ENCODE measurements at places on chromosomes 13 and 19.

- no peak for DNase-seq
Observed at GRCh38 chr13:25213715-25214114, 41.6 kb upstream of the AMER2 start.

GRCh38 chr13:44416301-44416700 is 42.7 kb downstream of the SERP2 start:
- no peak for DNase-seq

DNA sequence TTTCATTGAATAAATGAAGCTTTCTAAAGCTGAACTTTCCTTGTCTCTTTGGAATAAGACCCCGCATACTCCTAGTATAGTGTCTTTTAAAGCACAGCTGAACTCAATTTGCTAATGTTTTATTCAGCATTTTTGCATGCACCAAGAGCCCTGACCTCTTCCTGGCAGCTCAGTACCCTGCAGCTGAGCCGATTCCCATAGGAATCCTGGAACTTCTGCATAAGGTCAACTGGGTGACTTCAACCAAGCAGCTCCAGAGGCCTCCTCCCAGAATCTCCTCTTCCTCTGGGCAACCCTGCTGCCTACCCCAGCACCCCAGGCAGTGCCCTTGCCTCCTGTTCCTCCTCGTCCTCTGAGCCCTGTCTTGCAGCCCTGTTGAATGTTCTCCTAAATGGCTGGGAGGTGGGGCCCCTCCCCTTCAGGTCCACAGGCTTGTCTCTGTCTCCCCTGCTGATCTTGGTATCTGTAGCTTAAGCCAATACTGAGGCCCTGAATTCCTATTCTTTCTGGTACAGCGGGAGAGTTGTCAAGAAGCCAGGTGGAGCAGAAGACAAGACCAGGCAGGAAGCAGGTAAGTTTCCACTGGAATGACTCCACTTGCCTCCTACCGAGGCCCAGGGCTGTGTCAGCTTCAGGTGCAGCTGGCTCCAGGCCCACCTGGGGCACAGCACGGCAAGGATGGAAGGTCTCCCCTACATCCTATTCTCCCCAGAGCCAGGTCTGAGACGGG is 23.6 kb upstream of the CCDC124 start:
- DNase-seq, result no peak

DNA sequence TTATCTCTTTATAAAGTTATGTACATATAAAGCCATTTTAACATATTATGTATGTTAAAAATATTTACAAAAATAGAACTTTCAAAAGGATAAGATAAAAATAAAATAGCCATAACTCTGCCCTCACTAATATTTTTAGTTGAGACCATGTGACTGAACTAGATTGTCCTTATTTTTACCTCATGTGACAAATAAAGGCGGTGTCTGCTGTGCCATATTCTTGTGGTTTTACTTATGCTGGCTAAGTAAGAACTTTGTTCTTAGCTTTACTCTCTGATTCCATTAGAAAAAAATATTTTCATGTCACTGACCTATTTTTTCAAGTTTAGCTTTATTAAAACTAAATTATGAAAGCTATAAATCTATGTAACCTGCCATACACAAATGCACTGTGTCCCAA is 135.6 kb upstream of the TSC22D1 start:
- no peak for DNase-seq

DNA sequence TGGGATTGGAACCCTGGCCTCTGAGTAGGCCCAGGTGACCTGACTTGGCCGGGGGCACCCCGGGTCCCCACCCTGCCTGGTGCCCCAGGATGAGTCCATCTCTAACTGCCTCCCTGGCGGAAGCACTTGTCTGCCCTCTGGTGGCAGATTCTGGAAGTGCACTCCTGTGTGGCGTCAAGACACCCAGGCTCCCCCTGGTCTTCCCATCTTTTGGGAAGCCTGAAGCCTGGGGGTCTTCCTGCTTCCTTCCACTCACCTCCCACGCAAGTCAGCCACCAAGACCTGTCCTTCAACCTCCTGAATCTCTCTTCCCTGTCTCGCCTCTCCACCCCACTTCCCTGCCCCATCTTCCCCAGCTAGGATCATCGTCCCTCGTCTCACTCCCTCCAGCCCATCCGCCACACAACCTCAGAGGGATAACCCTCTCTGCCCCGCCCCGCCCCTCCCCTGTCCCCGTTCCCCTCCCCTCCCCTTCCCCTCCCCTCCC is 7.4 kb downstream of the RABAC1 start:
- DNase-seq, result peak; percentile 78

GRCh38 chr19:45824531-45825262 is 9.6 kb upstream of the RSPH6A start:
- DNase-seq, result no peak

DNA sequence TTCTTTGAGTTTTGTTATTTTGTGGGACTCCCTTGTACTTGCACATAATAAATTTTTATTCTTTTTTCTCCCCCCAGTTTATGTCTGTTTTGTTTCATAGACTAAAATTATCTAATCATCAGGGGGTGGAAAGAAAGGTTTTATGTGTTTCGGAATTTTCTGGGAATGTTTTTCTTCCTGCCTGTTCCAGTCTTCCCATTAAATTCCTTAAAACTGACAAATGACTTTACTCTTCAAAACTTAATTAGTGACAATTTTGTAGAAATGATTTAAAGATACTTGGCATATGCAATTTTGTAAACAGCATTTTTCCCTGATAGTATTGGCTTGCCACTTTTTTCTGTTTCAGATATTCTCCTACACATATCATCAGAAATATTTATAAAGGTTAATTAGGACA is 1813.4 kb downstream of the PCDH9 start:
- no peak for DNase-seq

DNA sequence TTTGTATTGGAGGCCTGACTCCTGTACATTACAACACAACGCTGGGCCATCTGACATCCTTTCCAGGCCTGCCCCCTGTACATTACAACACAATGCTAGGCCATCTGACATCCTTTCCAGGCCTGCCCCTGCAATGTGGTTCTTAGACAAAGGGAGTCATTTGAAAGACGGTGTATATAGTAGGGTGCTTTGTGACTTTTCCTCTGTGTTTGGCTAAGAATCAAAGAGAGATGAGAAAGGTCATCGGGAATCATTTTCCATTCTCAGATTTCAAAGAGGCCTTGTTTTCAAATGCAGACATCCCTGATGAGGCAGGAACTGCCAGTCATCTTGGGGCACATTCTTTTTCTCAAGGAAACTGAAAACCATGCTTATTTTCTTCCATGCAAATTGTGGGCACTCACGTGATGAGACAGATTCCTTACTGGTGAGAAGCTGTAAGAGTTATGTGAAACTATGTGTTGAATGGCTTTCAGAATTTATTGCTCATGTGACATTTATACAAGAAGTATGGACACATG is 551.6 kb downstream of the MYO16 start:
- no peak for DNase-seq

- no peak for DNase-seq
Observed at GRCh38 chr13:21014502-21015170, 46.8 kb downstream of the LATS2 start.

- no peak for DNase-seq
Observed at GRCh38 chr19:45505151-45505995, 1.9 kb upstream of the VASP start.

GRCh38 chr19:14433554-14434501 is 722 bp downstream of the PKN1 start:
- DNase-seq, result peak; percentile 27

GRCh38 chr13:84136582-84136981 is 254.3 kb upstream of the SLITRK1 start:
- no peak for DNase-seq

DNA sequence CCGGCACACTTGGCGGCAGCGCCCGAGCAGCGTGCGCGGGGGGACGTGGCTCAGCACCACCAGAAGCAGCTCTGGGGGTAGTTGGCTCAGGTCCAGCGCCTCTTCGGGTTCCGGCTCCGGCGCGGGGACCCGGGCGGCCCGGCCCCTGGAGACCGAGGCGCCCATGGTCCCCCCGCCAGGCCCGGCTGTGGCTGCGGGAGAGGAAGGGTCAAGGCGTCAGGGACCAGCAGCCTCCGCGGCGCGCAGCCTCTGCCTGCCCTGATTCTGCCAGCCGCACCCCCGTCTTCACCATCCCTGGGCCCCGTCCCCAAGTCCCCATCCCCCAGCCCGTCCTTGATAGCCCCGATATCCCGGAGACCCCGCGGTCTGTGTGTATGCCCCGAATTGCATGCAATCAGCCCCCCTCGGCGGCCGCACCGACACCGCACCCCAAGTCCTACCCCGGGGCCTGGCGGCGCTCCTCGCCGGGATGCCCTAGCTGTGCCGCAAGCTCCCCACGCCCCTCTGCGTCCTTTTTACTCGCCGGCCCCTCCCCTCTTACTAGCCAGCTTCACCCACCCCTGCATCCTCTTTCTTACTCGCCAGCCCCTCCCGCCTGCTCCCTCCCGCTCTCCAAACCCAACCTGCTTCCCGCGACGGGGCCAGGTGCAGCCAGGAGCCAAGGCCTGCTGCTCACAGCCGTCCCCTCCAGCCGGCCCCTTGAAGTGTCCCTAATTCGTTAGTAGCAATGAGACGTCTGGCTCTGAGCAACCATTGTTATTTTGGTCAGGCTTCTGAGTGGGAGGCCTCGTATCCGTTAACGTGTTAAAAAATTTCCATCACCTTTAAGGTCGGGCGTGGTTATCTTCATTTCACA is at the start of gene FBXO27:
Gene FBXO27, minus strand, starts transcription at position 487 of the 856 bp plus-strand sequence. Its CDS starts 322 bp downstream, at position 165.
- DNase-seq, result no peak

- no peak for DNase-seq
Observed at GRCh38 chr13:113665597-113666328, 1.3 kb upstream of the GRK1 start.

DNA sequence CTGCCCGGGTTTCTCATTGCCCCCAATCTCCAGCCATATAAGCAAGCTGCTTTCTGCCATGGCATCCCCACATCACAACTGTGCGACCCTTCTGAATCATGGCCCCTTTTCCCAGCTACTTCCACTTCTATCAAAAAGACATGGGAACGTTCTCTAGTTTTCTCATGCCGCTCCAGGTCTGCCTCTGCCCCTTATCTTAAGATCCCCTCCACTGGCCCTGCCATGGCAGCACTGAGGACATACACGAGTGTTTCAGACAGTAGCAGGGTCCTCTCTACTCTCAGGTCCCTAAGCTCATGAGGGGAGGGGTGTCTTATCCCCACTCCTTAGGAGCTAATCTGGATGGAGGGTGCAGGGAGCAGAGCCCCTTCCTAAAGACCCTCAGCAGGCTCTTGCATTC is 5.5 kb upstream of the AMER2 start:
- no peak for DNase-seq

DNA sequence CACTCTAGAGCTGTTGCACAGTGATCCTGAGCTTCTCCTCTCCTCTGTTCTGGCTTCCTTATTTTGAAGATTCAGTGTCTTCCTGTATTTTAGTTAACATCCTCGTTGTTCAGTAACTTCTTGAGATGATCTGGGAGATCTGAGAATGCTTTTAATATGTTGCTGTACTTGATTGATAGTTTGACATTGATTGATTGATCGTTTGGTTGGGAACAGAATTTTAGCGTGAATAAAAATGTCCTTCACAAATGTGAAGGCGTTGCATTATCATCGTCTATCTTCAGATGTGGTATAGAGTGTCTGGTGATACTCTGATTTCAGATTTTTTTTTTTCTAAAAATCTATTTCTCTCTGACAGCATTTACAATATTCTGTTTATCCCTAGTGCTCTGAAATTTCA is 80.1 kb upstream of the KLF12 start:
- DNase-seq, result no peak

DNA sequence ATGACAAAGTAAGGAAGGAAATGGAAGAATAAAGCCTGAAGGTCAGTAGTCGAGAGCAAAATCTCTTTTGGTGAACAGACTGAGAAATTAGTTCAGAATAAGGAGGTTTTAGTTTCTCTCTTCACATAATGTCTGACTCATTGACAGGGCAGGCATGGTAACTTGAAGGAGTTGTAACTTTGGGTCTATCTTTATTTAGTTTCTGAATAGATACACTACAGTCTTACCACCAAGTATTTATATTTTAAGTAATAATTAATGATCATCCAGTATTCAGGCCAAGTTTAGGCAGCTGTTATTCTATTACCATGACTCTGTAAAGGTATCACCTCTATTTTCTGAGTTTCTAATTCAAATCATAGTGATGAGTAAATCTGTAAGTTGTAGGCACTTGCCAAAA is 219.9 kb downstream of the SPRY2 start:
- no peak for DNase-seq

- DNase-seq, result no peak
Observed at GRCh38 chr19:41323430-41324125, 13.6 kb downstream of the CCDC97 start.

DNA sequence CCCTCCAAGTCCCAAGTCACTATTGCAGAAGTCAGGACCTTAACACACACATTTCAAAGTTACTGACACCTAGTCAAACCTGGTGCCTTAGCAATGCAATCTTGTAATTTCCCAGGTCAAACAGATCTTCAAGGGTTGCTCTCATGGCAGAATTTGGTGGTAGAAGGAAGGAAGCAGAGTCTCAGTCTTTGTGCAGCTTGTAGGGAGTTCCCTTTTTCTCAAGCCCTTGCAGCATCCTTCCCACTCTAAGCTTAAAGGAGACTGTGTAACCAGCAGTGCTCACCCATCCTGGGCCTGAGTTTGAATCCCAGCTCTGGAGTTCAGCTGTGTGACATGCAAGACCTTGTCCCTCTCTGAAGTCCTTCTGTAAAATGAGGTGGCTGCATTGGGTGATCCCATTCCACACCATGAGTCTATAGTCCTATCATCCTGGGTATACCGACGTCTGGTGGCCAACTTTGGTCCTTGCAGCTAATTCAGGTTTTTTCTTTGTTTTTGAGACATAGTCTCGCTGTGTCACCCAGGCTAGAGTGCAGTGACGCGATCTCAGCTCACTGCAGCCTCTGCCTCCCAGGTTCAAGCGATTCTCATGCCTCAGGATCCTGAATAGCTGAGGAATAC is 9.8 kb downstream of the SIGLEC10 start:
- DNase-seq, result no peak

DNA sequence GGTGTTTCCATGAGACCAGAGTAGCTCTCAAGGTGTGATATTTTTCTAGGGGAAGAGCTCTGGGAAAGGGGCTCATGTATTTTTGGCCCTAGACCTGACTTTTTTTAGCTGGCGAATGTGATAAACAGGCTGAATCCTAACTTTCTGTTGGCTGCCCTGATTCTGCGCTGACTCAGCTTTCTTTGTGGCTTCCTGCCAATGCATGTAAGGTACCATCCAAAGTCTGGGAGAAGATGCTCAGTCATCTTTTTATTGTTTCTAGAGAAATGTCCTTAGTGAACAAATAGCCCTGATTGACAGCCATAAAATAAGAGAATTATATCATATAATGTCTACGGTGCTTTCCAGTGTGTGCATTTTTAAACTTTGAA is 113.6 kb upstream of the MBNL2 start:
- DNase-seq, result no peak

GRCh38 chr13:30172593-30173302 is 134.6 kb downstream of the KATNAL1 start:
- no peak for DNase-seq

- no peak for DNase-seq
Observed at GRCh38 chr19:2385053-2385721, 25.1 kb downstream of the TMPRSS9 start.

- no peak for DNase-seq
Observed at GRCh38 chr13:98826146-98826545, 73.7 kb upstream of the SLC15A1 start.

- DNase-seq, result no peak
Observed at GRCh38 chr19:41175801-41176777, 16.9 kb upstream of the CYP2S1 start.

- peak; percentile 86 for DNase-seq
Observed at GRCh38 chr19:46856062-46857022, 4.5 kb upstream of the ARHGAP35 start.

GRCh38 chr19:38741670-38742069 is 2.6 kb downstream of the CAPN12 start:
- DNase-seq, result no peak

- DNase-seq, result no peak
Observed at GRCh38 chr13:30480292-30480950, 14.7 kb upstream of the HMGB1 start.

Measured in effector memory CD4-positive, alpha-beta T cell (primary cell).